ENCODE measurements at places on chromosomes 2 and 18. TPM values are rescaled to one million over a fixed set of nuclear protein-coding genes. Genes with fewer than 3 reads are reported as not detected.

GRCh38 chr18:79919089-79919488, 32.4 kb downstream of the SLC66A2 start:
- H3K4me3 ChIP-seq: no peak overlapping the region
- H3K27ac ChIP-seq: no peak overlapping the region
- H3K36me3 ChIP-seq: peaks cover 24% of the 10 kb centered on the region

GRCh38 chr18:62281684-62282083, 43.4 kb upstream of the TNFRSF11A start:
- H3K27ac ChIP-seq: peak overlapping the region; percentile 78
- H3K27me3 ChIP-seq: no peaks in the 10 kb centered on the region
- H3K36me3 ChIP-seq: peaks cover 3% of the 10 kb centered on the region

- no peak overlapping the region for H3K4me3 ChIP-seq
- no peaks in the 10 kb centered on the region for H3K36me3 ChIP-seq
- peaks cover 14% of the 10 kb centered on the region for H3K27me3 ChIP-seq
- DNase-seq: no peak
- peaks cover 4% of the 10 kb centered on the region for H3K4me1 ChIP-seq
Measured at GRCh38 chr2:136235546-136235945, 117.6 kb upstream of the CXCR4 start.

DNA sequence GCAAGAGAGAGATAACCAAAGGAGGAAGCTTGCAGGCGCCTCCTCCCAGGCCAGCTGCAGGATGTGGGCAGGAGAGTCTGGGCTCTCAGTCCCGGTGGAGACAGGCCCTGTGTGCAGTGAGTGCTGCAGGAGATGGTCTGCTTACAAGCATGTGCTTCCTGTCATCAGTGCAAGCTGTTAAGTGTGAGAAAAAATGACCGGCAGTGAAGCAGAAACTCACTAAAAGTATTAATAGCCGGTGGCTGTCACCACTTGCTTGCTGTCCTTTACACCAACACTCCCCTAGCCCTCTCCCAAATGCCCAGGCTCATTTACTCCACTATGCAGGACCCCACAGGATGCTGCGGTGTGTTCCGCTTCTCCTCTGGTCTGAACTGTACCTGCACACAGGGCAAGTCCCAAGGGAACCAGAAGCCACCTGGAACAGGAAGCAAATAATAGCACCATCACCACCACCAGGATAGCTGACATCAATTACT, 435.6 kb upstream of the HS6ST1 start:
- no peak overlapping the region for H3K4me3 ChIP-seq
- peak overlapping the region; percentile 73 for H3K27ac ChIP-seq
- H3K27me3 ChIP-seq: no peaks in the 10 kb centered on the region
- DNase-seq: no peak

GRCh38 chr2:120677696-120678247, 57.9 kb upstream of the GLI2 start:
- H3K4me3 ChIP-seq: no peak overlapping the region
- DNase-seq: no peak
- H3K36me3 ChIP-seq: no peaks in the 10 kb centered on the region

The PROKR1 gene
- total RNA-seq: not detected

The PDE11A gene
- 2.4 TPM for total RNA-seq

Measured in chondrocyte (in vitro differentiated cells).